Ecto neural progenitor cell (in vitro differentiated cells): ENCODE measurements at places on chromosomes 5 and 9.

- no peak for DNase-seq
These were observed 38.1 kb downstream of the BASP1 start for GRCh38 chr5:17255471-17256021.

DNA sequence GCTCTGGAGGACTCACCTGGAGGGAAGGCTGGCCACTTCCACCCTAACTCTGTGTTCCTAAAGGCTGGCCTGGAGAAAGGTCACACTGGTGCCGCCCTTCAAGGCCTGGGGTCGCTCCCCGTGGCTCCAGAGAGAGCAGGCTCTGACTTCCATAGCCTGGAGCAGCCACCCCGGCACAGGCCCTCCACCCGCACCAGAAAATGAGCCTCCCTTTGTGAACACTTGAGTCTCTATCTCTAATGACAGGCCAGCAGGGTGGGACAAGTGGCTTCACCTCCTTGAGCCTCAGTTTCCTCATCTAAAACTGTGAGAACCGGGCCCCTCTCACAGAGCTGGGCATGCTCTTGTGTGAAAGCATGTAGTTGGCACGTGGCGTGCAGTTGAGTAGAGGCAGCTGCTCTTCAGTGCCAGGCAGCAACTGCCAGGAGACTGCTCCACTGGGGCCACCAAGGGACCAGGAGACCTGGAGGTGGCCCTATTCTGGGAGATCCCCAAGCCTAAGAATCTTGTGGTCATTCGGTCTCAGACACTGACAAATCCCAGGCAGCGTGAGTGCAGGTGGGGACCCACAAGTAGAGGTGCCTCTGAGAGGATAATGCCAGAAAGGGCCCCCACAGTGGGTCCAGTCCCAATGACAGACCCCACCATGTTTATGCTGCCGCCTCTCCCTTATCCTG is 56.7 kb upstream of the GARNL3 start:
- DNase-seq, result no peak

- DNase-seq, result no peak
These were observed 476.8 kb downstream of the CETN3 start for GRCh38 chr5:89932771-89933181.

DNA sequence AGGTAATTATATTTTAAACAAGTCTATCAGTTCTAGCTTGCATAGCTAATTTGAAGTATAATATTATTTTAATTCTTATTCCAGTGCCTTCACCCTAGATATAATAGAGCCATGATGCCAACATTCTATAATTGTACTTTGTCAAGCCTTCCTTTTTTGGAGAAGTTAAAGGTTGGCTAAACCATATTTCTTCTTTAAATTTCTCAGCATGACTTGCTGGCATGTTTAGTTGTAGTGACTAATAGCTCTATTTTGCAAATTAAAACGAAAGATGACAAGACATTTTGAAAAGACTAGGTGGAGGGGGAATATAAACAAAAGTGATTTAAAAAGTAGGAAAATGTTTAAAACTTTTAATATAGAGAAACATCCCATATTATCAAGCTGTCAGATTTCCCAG is 400.7 kb downstream of the PSAT1 start:
- no peak for DNase-seq

- no peak for DNase-seq
These were observed 57.3 kb upstream of the RICTOR start for GRCh38 chr5:39131210-39132127.

- no peak for DNase-seq
These were observed 45.8 kb downstream of the RAB3C start for GRCh38 chr5:58628626-58629025.

DNA sequence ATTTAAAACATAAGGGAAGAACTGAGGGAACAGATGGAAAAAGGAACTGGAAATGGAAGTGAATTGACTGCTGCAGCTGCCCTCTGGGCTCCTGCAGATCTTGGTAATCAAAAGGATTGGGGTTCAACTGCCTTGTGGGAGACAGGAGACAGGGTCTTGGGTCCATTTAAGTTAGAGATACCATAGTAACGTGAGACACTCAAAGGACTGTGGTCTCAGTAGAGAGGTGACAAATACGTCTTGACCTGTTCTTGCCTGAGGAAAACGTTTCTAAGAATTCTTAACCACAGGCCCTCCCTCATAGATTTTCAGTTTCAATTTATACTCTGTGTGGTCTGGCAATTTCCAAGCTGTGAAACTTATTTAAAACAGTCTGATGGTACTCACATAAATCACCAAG is 100.8 kb upstream of the DHFR start:
- DNase-seq, result no peak

DNA sequence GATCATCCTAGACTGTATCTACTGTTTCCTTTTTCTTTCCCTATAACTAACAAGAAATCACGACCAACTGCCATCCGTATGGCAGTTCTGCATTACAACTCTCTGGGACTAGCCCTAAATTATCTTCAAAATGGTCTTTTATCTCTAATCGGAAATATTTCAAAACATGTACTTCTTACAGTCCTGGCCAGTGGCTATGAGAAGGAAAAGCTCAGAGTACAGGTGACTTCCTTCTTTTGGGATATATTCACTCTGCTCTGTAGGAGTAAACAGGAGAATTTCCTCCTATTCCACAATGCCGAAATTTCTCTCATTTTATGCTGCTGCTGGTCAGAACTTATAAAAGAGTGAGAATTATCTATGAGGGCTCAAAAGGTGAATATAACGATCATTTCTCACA is 1.8 kb upstream of the SEPTIN8 start:
- no peak for DNase-seq

GRCh38 chr5:45643056-45643455 is 53.1 kb downstream of the HCN1 start:
- no peak for DNase-seq

- DNase-seq, result no peak
These were observed 94.8 kb downstream of the AOPEP start for GRCh38 chr9:94821098-94821887.

DNA sequence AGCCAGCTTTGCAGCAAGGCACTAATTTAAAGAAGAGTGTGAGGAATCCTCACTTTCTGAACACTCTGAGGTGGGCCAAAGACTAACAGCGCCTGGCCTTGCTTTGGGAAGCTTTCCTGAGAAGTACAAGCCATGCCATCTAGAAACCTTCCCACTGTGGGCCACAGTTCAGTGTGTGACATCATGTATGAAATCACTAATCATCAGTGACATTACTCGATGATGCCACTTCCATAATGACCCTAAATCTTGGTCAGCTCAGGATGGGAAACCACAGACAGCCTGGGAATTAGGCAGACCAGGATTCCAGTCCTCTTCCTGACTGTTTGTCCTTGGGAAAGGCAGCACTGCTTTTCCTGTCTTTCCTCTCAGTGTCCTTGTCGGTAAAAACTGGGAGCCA is 54.2 kb upstream of the HSPA9 start:
- no peak for DNase-seq

- no peak for DNase-seq
These were observed 110.2 kb upstream of the PCA3 start for GRCh38 chr9:76654051-76654461.

- no peak for DNase-seq
These were observed 803.9 kb upstream of the CDH10 start for GRCh38 chr5:25448646-25449045.

GRCh38 chr9:82593501-82593900 is 469.4 kb downstream of the RASEF start:
- DNase-seq, result no peak

- DNase-seq, result peak; percentile 79
These were observed 4.9 kb upstream of the ROR2 start for GRCh38 chr9:91954841-91955471.

- DNase-seq, result no peak
These were observed 29.0 kb upstream of the PUM3 start for GRCh38 chr9:2872931-2873323.

- no peak for DNase-seq
These were observed 13.5 kb downstream of the NSD1 start for GRCh38 chr5:177146891-177147638.

GRCh38 chr9:97307500-97308163 is at the start of gene CCDC180:
Gene CCDC180 (plus strand): TSS chr9:97307659. CDS start chr9:97308064, 405 bp downstream.
- no peak for DNase-seq

- no peak for DNase-seq
These were observed 9.6 kb downstream of the NCS1 start for GRCh38 chr9:130181678-130182380.

GRCh38 chr9:89153232-89154017 is 25.2 kb downstream of the SHC3 start:
- no peak for DNase-seq

DNA sequence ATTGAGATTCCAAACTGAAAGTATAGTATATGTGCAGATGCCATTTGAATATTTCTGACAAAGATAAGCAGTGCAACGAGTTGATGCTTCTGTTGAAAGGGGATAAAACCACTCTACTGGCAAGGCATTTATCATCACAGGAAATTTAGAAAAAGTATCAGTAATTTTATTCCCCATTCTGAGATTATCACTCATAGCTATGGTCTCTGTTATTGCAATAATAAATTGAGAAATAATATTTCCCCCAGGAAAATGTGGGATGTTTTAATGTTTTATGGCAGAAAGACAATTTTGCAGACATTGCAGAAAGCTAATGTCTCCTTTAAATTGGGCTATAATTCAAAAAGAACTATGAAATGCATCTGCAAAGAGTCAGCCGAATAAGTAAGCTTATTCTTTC is 1612.7 kb upstream of the ACO1 start:
- DNase-seq, result no peak

- DNase-seq, result no peak
These were observed 1.8 kb downstream of the ACTL7A start for GRCh38 chr9:108863891-108864290.

- no peak for DNase-seq
These were observed 19.7 kb downstream of the ANXA2R start for GRCh38 chr5:43020399-43020746.

DNA sequence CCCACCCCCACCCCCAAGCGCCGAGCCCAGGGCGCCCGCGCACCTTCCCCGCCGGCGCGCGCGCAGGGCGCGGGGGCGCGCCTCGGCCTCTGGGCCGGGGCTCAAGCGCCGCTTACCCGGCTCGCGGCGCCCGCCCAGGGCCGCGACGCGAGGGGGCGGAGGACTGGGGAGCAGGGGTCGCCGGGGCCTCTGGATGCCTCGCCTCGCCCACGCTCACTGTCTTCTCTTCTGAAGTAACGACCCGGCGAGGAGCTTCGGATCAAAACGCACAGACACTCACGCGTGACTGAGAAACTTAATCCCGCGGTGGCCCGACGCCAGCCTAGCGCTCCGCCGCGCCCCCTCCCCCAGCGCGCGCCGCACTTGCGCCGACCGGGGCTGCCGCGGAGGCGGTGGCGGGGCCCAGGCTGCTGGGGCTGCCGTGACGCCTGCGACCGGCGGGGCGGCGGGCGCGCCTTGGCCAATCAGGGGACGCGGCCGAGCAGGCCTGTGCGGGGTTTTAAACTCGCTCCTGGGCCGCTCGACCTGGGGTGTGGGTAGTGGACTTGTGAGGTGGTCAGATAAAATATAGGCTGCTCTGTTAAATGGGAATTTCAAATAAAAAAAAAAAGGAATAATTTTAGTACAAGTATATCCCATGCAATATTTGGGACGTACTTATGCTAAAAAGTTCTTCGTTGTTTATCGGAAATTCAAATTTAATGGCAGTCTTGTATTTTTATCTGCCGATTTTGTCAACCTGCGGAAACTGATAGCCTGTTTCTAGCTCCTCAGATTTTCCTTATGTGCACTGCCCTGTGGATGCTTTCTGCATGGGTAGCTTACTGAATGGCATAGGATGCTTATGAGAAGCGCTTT is at the start of gene MPDZ:
Gene MPDZ (minus strand): TSS at position 409 of the 858 bp plus-strand sequence. CDS start 29,377 bp downstream, outside the sequence.
- peak; percentile 85 for DNase-seq

DNA sequence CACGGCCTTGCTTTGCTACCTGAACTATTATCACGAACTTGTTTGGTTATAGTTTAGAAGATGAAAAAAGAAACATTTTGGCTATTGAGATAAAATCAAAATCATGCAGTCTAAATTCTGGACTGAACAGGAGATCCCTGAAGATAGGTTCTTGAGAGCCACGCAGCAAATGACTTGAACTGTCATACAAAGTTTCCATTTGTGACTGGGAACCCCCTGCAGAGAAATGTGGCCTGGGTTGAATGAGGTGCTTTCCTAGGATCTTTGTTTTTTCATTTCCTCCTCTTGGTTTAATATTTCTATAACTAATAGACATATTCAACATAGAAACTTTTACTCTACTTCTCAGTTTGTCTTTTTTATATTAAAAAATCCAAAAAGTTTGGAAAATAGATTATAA is 184.7 kb upstream of the TRPM3 start:
- no peak for DNase-seq

DNA sequence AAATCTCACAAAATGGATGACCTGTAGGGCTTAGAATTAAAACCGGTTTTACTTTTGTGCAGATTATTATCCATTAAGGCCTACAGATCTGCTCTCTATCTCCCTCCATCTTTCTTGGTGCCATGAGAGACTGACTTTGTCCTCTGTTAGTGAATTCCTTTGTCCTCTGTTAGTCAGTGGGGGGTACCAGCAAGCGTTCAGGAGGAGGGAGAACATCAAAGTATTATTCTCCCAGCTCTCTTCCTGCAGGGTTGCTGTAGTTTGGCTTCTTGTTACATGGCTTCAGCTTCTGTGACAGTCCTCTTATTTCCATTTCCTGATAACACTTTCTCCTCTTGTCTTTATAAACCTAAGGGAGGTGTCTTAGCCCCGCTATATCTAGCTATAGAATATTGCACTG is 850.5 kb upstream of the SEMA6A start:
- no peak for DNase-seq
